ENCODE measurements at places on chromosomes 1 and 21.

DNA sequence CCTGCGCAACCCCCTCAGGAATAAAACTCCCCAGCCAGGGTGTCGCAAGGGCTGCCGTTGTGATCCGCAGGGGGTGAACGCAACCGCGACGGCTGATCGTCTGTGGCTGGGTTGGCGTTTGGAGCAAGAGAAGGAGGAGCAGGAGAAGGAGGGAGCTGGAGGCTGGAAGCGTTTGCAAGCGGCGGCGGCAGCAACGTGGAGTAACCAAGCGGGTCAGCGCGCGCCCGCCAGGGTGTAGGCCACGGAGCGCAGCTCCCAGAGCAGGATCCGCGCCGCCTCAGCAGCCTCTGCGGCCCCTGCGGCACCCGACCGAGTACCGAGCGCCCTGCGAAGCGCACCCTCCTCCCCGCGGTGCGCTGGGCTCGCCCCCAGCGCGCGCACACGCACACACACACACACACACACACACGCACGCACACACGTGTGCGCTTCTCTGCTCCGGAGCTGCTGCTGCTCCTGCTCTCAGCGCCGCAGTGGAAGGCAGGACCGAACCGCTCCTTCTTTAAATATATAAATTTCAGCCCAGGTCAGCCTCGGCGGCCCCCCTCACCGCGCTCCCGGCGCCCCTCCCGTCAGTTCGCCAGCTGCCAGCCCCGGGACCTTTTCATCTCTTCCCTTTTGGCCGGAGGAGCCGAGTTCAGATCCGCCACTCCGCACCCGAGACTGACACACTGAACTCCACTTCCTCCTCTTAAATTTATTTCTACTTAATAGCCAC lies 696 bp downstream of the TGFB2 start:
- DNase-seq: peak; percentile 62

GRCh38 chr1:157288006-157288405 lies 149.8 kb upstream of the ETV3 start:
- DNase-seq: no peak

GRCh38 chr1:175409938-175410337 lies 217.4 kb upstream of the KIAA0040 start:
- no peak for DNase-seq

DNA sequence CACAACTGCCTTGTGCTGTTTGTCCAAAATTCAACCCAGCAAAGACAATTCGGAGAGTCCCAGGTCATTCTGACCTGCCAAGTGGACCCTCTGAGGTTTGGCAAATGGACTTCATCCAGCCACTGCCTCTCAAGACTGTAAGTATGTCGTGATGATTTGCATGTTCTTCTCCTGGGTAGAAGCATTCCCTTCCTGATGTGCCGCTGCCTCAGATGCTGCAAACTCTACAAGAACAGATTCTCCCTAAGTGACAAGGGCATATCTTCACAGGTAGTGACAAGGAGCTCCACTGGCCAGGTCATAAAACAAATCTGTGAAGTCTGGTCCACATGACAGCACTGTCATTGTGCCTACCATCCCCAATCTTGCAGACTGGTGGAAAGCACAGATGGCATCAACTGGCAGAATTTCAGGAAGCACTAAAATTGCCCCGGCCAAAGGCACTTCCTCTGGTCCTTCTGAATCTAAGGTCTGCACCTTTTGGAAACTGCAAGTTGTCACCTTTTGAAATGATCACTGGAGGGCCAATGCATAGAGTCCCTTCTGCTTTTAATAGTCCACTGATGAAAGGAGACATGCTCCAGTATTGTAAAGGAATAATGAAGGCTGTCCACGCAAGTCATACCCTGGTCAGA lies 27.4 kb downstream of the POFUT2 start:
- DNase-seq: no peak

DNA sequence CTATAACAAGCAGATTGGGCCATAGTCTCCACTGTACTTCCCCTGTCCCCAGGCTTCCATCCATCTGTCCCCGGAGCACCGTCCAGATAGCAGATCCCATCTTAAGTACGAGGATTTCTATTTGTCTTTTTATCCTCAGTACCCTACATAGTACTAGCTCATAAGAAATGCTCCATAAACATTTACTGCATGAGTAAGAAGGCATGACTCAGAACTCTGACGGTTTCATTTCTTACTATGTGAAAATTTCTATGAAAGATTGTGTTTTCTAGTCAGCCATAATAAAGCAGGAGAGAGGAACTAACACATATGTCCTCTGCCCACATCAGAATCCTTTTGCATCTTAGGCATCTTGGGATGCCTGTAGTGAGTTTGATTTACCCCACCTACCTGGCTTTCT lies 49.5 kb downstream of the CHD1L start:
- peak; percentile 66 for DNase-seq

GRCh38 chr21:42375506-42375905 lies 9.2 kb upstream of the TFF1 start:
- DNase-seq: no peak

DNA sequence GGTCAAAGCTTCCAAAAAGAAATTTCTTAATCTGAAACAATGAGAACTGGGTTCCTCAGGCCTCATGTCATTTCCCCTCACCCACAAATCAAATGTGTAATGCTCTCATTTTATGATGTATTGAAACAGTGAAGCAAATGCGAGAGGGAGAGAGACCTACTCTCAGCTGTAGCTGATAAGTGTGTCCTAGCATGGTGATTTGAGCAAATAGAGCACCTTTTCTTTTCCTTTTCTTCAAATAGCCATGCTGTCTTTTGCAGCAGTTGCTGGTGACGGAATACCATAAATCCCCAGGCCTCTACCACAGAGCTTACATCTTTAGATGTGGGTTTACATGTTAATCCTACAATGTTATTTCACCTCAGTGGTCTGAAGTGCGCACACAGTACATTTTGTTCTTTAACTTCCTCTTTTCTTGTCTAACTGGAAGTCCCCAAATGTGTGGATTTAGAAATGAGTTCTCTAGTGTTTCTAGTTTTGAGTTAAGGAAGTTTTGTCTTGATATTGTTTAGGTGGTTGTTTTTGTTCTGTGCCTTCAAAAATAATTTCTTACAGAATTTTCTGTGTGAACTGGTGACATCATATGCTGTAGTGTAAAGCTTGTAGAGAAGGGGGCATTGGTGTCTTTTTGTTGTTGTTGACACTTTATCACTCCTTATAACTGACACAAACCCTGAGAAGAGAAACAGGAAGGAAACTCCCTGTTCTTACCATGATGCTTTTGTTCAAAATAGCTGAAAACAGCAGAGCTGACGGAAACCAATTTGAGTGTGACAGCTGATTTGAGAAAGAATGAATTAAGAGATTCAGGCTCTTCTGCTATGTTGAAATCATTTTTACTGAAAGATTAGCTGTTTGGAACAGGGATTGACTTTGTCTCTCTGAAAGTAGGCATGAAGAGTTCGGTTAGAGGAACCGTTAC lies 12.2 kb downstream of the SMAP2 start:
- no peak for DNase-seq

GRCh38 chr1:108719656-108720435 lies 7.1 kb downstream of the FNDC7 start:
- peak; percentile 66 for DNase-seq

DNA sequence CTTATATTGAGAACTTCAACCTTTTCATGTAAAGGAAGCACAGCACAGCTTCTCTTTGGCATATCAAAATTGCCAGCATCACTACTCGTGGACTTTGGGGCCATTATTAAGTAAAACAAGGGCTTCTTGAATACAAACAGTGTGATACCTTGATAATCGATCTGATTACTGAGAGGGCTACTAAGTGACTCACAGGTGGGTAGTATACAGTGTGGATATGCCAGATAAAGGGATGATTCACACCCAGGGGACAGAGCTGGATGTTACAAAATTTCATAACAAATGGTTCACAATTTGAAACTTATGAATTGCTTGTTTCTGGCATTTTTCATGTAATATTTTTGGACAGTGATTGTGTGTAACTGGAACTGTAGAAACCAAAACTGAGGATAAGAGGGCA lies 15.4 kb downstream of the HDAC1 start:
- DNase-seq: no peak

DNA sequence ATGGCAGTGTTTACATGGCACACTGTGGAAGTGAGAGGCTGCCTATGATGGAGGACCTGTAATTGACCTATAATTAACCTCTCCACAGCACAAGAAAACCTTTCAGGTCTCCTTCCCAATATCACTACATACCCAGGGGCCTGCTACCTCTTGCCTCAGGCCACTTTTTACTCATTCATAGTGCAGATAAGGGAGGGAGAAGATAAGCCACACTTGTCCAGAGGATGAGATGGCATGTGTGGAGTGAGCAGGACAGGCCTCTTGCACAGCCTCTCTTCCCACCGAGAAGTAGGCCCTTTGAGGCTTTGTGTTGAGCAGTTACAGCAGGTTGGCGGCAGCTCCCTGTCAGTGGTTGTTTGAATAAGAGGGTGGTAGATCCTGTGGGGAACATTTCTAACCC lies 31.1 kb upstream of the IKBKE start:
- DNase-seq: no peak

GRCh38 chr1:36287595-36287994 lies 18.6 kb upstream of the SH3D21 start:
- no peak for DNase-seq

DNA sequence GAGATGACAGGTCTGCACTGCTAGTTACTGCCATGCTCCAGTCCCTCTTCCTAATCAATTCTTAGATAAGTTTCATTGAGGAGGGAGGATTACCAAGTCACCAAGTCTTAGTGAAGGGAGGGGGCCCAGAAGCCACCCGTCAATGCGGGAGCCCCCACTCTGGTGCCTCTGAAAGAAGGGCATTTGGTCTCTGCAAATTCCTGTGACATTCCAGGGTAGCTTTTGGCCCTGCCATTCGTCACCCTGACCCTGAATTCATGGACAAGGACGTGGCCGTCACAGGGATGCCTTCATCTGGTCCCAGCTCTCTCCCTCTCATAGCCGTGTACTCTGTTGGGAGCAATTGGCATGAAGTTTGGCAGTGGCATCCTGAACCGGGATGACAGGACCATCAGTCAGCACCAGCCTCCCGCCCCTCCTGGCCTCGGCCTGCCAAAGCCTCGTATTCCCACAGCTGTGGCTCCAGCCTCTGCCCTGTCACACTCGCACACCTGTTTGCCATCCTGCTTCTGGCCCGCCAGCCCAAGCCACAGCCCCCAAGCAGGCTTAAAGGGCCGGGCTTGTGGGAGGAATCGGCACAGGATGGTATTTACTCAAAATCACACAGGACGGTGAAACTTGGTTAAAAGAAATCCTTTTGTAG lies 150.7 kb downstream of the CLIC6 start:
- no peak for DNase-seq

DNA sequence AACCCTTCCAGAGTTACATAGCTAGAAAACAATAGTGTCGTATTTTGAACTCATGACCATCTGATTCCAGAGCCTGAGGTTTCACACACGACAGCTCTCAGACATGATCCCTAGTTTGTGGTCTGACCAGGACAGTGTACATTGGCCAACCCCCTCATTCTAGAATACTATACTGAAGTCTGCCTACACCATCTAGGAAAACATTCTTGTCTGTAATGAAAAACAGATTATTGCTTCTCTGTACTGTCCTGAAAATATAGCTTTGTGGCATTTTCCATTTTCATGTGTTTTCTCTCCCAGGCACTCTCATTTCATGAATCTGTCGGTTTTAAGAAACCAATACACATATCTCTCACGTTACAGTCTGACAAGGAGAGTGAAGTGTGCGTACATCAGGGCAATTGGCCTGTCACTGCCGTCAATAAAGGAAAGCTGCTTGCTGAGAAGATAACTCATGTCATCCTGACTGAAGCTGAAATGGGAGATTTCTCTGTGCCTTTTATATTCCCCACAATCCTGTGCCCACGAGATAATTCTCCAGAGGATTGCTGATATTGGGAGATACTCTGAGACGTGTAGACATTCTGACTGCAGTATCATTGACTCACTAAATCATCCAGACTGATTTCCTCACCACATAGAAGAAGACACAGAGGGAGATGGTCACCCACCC lies 585.6 kb downstream of the PLPP3 start:
- DNase-seq: no peak

- DNase-seq: no peak
These were observed 6.1 kb downstream of the NPPA start for GRCh38 chr1:11841245-11842153.

DNA sequence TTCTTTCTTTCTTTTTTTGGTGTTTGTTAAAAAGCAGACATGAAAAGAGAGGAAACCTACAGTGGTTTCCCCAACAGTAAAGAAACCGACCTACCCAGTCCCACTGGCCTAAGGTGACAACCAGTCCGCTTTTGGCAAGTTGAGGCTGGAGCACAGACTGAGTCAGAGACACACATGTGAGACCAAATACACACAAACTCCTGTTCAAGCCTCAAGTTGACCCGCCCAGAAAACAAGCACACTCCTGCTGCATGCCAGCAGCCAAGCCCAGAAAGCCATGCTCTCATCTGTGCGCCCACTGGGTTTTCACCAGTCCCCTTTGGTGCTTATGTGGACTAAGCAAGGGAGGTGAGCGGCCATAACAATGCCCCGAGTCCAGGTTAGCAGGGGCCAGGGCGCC lies 64.6 kb upstream of the GPR153 start:
- DNase-seq: no peak

- peak; percentile 65 for DNase-seq
These were observed 812 bp downstream of the TTC4 start for GRCh38 chr1:54716299-54717047.

- no peak for DNase-seq
These were observed 68.4 kb downstream of the LRRC8D start for GRCh38 chr1:89889323-89889615.

- DNase-seq: peak; percentile 73
These were observed 275.5 kb upstream of the RUNX1 start for GRCh38 chr21:35324372-35325220.

All from RCC 7860 (cell line).